Renal cortical epithelial cell (primary cell): ENCODE measurements at places on chromosomes 1 and 21. TPM values are rescaled to one million over a fixed set of nuclear protein-coding genes. Genes with fewer than 3 reads are reported as not detected.
A peak's percentile ranks its signal among the peaks of the same experiment; 100 is the strongest.

S100A8 gene
- not detected in 2 replicates for total RNA-seq

ADAMTS1 gene
- 130 and 216 TPM in 2 replicates for total RNA-seq

CREG1 gene
- 31.8 and 70.4 TPM in 2 replicates for total RNA-seq

GRCh38 chr1:40270152-40270834 is 12.3 kb downstream of the ZMPSTE24 start:
- peak; percentile 65 for DNase-seq

DNA sequence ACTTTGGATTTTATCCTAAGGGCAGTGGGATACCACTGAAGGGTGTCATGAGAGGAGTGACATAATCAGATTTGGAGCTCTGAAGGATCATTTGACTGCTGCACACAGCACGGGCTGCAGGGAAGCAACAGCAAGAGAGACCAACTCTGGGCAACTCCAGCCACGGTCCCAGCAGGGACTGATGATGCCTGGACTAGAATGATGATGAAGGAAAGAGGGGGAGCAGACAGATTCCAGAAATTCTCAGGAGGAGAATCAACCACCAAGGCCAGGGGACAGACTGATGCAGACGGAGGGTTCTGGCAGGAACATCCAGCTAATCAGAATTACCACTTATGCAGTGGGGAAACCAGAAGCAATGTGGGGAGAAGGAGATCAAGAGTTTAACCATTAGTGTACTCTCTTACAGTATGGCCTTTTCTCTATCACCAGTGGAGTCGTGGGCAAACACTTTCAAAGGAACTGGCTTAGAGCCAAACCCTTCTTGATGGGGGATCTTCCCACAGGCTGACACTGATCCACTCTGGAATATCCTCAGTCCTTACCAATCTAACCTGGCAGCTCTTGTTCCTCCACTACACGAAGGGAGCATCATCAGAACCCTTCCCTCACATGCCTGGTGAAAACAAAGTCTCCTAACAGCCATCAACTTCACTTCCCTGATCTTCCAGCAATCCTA is 3.3 kb downstream of the URB1 start:
- no peak for DNase-seq

DNA sequence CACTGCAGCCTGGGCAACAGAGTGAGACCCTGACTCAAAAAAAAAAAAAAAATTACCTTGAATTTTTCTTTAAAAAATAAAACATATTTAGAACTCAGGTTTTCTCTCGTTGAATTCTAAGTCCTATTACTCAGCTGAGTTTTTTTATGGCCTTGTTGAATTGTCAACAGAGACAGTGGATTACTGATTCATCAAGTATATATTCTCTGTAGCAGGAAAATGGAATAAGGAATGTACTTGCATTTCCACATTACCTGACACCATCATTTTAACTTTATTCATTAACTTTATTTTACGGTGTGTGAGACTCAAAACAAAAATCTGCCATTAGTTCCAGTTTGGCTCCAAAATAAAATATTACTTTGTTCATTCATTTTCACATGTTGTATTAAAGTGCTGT is 53.8 kb upstream of the APP start:
- DNase-seq: peak; percentile 52

- peak; percentile 44 for DNase-seq
Measured at GRCh38 chr21:41611966-41612606, 104.1 kb upstream of the TMPRSS2 start.

- DNase-seq: no peak
Measured at GRCh38 chr1:205837382-205837970, 12.5 kb downstream of the PM20D1 start.

DNA sequence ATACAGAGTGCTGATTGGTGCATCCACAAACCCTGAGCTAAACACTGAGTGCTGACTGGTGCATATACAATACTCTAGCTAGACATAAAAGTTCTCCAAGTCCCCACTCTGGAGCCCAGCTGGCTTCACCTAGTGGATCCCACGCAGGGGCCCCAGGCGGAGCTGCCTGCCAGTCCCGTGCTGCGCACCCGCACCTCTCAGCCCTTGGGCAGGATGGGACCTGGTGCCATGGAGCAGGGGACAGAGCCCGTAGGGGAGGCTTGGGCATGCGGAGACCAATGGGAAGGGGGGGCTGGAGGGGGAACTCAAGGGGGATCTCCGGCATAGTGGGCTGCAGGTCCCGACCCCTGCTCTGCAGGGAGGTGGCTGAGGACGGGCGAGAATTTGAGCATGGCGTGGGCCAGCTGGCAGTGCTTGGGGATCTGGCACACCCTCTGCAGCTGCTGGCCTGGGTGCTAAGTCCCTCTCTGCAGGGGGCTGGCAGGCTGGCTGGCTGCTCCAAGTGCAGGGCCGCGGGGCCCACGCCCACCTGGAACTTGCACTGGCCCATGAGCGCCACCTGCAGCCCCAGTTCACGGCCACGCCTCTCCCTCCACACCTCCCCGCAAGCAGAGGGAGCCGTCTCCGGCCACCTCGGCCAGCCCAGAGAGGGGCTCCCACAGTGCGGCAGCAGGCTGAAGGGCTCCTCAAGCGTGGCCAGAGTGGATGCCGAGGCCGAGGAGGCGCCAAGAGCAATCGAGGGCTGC is 104.9 kb downstream of the NTMT2 start:
- no peak for DNase-seq

DNA sequence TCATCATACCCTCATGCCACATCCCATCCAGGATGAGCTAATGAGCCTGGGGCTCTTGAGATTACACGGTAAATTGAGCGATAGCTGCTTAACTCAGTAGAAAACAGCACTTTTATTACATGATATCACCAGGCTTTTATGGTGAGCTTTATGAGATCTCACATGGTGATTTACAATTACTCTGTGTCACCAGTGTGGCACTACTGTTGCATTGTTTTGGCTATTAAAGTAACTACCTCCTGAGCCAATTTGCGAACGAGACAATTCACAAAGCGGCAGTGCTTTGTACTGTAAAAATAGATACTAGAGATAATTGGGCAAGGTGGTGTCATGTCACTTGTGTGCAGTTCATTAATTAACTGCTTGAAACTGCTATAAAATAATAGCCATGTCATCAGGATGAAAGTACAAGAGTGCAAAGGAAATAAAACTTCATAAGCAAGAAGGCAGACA is 767.7 kb upstream of the ADGRL2 start:
- no peak for DNase-seq

GRCh38 chr1:205792961-205793673 is 17.8 kb upstream of the RAB29 start:
- no peak for DNase-seq
